ENCODE measurements at places on chromosomes 4 and X.
A peak's percentile ranks its signal among the peaks of the same experiment; 100 is the strongest.

DNA sequence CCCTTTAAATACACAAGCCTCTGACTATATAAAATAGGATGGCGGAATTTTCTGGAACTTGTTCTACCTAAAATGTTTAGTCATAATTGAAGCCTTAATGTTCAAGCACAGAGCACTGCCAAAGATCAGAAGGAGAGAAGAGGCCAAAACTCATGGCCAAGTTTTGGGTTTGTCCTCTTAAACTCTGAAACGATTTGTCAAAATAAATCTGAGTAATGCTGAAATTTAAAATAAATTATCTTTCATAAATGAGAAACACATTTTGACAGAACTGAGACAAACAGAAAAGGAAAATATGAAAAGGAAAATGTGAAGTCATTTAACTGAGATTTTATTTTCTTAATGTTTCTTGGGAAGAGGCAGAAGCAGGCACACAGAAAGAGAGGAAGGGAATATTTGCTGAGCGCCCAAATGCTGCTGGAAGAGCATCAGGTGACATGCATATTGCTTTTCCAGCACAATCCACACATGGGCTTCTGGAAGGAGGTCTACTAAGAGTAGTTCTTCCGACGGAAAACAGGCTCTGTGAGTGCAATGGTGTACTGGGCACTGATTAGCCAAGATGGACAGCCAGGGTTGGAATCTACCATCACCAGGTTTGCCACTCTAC, 47.4 kb upstream of the ZNF518B start:
- DNase-seq: no peak

- no peak for DNase-seq
Observed at GRCh38 chrX:70969635-70970481, 39.0 kb upstream of the SLC7A3 start.

- no peak for DNase-seq
Observed at GRCh38 chr4:144709793-144710525, 64.0 kb downstream of the HHIP start.

GRCh38 chrX:137565921-137566745, at the start of gene ZIC3:
Gene ZIC3, plus strand, starts transcription at chrX:137566127. Its CDS starts 565 bp downstream, at chrX:137566692.
- no peak for DNase-seq

DNA sequence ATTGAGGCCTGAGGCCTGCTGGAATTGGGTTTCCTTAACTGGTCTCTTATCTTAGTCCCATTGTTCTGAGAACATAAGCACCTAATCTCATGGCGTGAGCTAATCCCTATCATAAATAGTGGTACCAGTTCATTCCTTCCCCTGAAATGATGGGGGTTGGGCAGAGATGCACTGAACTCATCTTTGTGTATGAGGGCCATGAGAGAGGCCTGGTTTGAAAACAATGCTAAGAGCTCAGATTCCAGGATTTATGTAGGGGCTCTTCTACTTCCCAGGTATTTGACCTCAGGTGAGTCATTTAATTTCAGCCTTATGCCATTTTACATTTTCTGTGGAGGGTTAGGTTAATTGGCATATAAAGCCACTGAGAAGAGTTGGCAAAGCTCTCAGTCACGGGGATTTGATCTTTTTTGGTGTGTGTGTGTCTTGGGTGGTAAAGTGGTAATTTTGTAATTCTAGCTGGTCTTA, 4.4 kb downstream of the RBM3 start:
- no peak for DNase-seq

- DNase-seq: no peak
Observed at GRCh38 chr4:184802697-184803015, 23.1 kb downstream of the ACSL1 start.

DNA sequence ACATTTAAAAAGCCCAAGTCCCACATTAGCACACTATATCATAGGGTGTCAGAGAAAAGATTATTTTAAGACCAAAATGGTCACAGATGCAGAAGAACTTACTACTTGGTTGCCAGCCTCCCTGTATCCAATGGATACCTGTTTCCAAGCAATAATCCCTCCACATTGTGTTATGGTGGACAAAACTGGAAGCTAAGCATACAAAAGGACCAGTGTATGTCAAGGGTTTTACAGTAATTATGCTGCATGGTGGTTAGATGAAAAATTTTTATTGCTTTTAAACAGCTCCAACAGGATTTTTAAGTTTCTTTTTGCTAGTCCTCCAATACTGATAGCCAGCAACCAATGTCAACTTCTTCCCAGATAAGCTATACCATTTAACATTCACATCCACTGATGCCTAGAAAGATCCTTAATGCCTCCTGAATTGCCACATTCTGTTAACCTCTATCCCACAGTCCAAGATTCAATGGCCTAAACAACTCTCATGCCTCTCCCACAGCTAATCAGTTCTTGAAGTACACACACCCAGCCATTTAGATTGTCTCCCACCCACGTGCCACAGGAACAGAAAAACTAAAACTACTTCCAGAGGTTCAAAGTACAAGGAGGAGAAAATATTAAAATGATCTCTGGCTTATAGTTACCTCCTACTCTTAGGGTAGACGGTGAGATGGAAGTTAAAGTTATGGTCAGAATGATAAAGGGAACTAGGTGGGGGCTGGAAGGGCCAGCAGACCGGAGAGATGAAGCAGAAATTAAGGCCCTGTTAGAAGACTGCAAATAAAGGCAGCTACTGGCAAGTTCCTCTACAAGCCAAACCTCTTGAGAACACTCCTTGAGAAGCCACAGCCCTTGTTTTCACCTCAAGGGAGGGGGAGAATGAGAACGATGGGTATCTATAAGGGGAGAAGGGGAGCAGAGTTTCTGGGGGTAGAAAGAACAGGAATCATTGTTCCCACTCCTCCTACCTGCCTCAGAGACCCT, 5.5 kb downstream of the MED14 start:
- DNase-seq: no peak

GRCh38 chrX:47662144-47662657, 3.2 kb upstream of the UXT start:
- peak; percentile 74 for DNase-seq

- peak; percentile 78 for DNase-seq
Observed at GRCh38 chr4:156977435-156978160, 6.0 kb upstream of the PDGFC start.

DNA sequence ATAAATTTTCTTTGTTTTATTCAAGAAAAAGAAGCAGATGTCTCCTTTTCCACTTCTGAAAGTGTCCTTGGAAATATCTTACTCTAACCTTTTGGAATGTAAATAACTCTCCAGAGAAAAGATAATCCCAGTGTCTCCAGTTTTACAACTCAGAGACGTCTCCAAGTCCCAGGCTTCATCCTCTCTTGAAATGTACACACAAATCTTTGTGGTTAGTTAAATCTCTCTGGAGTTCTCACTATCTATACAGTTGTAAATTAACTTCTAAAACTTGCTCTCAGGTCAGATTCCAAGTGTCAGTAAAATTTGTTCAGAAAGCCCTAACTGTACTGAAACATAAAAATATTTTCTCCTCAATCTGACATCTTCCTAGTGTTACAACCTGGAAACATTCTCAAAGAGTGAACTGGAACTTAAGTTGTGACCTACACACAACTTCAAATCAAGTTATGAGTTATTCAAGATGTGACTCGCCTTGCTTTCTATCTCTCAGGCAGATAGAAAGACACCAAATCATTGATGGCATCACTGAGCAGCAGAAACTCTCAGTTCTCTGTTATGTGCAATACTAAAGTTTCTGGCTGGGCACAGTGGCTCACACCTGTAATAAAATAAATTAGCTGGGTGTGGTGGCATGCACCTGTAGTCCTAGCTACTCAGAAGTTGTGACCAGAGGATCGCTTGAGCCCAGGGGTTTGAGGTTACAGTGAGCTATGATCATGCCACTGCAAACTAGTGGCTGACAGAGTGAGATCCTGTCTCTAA, 284.2 kb downstream of the RCHY1 start:
- no peak for DNase-seq

DNA sequence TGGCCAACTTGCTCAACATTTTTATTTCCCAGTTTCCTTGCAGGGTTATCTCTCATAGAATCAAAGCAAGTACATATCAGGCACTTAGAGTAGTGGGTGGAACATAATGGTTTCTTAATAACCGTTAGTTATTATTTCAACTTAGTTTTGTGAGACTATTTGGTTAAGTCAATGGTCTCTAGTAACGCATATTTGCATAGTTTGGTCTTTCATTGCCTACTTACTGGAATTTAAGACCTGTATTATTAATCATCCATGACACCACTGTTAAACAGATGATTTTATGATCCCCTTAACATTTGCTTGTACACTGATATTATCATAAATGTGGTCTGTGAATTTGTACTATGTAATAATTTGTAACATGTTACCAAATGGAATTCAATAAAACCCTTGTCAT, 70.9 kb upstream of the SMIM31 start:
- DNase-seq: no peak

GRCh38 chr4:16467061-16467460, 240.8 kb upstream of the TAPT1 start:
- DNase-seq: no peak

- no peak for DNase-seq
Observed at GRCh38 chr4:93179044-93179443, 649.5 kb upstream of the ATOH1 start.

DNA sequence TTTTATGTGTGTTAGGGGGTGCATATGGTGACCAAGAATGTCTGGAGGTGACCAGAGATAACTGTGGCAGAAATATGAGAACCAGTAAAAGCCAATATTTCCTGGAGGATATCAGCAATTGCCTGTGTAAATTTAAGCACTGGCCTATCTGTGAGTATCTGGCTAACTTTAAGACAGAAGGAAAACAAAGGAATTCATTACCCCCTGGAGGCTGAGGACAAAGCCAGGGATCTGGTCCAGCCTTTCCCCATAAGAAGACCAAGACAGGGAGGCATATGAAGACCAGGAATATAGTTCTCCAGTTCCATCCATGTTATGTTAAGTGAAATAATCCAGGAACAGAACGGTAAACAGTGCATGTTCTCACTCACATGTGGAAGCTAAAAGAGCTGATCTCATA, 49.2 kb downstream of the MFAP3L start:
- DNase-seq: no peak

DNA sequence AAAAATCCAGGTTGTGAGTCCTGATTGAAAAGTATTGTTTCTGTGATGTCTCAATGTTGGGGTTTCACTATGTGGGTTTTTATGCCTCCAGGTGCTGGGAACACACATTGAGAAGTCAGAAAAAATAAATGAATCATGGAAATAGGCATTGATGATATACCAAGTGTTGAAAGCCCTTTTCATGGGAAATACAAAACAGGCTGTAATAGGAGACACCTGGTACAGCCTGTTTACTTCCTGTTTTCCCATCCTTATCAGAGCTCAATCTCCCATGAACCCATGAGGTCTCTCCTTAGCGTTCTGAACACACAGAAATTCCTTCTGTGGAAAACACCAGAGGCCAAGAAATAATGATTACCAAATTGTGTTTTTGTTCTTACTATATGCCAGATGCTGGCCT, 106.3 kb upstream of the BOD1L1 start:
- no peak for DNase-seq

DNA sequence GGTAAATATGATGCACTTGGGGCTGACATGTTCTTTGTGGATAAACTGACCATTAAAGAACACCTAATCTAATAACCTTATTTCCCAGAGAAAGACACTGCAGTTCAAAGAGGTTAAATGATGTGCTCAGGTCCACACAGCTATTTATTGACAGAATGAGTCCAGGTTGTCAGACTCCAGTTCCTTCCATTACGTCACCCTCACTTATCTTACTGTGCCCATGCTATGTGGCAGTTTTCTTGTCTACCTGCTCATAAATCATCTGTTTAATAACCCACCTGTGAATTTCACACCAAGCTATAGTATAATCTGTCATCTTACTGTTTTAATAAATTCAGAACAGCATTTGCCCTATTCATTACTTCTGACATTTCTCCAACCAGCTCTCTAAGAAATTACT, 36.7 kb downstream of the QRFPR start:
- no peak for DNase-seq

- DNase-seq: no peak
Observed at GRCh38 chr4:5256421-5256820, 205.1 kb downstream of the STK32B start.

GRCh38 chrX:150935467-150935866, 37.0 kb upstream of the CD99L2 start:
- DNase-seq: peak; percentile 63

DNA sequence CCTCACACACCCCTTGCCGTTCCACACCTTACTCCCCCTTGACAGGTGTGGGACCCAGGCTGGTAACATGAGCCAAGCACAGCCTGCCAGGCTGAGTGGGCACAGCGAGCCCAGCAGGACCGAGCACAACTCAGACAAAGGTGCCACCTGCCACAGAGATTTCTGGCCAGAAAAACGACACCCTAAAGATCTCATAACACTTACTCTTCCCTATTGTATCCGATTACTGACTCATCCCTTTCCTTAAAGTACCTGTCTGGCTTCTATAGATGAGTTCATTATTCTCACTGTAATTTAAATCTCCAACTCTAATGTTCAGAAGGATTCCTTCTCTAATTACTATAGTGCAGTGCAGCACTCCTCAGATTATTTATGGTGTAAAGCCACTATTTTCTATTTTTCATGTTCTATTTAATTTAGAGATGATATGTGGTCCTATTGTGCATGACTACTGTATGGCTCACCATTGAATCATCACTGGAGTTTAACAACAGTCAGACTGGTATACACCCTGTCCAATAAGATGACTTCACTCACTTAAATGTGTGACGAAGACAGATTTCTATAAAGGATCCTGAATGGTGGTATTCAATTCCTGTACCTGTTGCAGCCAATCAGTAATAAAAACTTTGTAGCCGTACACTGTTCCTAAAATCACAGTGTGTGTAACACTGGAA, 7.6 kb upstream of the SYTL5 start:
- DNase-seq: no peak

DNA sequence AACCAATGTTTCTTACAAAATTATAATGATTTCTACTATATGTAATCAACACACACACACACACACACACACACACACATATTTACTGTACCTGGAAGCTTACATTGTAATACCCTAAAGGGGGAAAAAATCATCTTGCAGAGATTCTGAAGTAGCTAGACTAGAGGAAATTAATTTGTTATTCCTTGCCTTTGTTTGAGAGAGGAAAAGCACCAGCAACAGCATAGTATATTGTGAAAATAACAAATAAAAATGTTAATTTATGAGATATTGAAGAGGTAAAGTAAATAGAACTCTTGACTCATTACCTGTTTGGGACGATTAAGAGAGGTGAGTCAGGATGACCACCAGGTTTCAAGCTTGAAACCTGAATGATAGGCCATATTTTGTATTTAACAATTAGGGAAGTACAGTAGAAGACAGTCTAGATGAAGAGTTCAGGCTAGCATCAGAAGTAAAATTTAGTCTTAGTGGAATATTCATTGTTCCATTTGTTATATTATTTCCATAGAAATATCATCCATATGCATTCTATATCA, 873.4 kb upstream of the PCDH10 start:
- DNase-seq: no peak

- DNase-seq: no peak
Observed at GRCh38 chr4:81490403-81491160, 18.9 kb upstream of the RASGEF1B start.

- DNase-seq: no peak
Observed at GRCh38 chr4:86928400-86929255, 6.2 kb upstream of the AFF1 start.

- DNase-seq: no peak
Observed at GRCh38 chr4:7422898-7423180, 11.9 kb downstream of the PSAPL1 start.

- no peak for DNase-seq
Observed at GRCh38 chr4:185020293-185020808, 2.1 kb downstream of the HELT start.

Data from AG09309 (cell line).